ENCODE measurements at places on chromosomes 6 and 20. TPM values are rescaled to one million over a fixed set of nuclear protein-coding genes. Genes with fewer than 3 reads are reported as not detected.

The CTCFL gene
- 0.33 TPM for total RNA-seq

The COL19A1 gene
- 0.19 TPM for total RNA-seq

The ORC3 gene
- 62.4 TPM for total RNA-seq

The DEFB132 gene
- not detected for total RNA-seq

The CYP24A1 gene
- not detected for total RNA-seq

The TSPO2 gene
- total RNA-seq, result not detected

The SLC22A16 gene
- total RNA-seq, result not detected

The PTGIS gene
- 14.8 TPM for total RNA-seq

The GSTA2 gene
- 1.1 TPM for total RNA-seq

The MAN1A1 gene
- 41.7 TPM for total RNA-seq

The CST11 gene
- total RNA-seq, result not detected

The C6orf52 gene
- 4.1 TPM for total RNA-seq

The HEY2 gene
- 4.3 TPM for total RNA-seq

The HMGN3 gene
- total RNA-seq, result 139 TPM

The DSTN gene
- 212 TPM for total RNA-seq
